ENCODE measurements at places on chromosomes 6 and 20.

DNA sequence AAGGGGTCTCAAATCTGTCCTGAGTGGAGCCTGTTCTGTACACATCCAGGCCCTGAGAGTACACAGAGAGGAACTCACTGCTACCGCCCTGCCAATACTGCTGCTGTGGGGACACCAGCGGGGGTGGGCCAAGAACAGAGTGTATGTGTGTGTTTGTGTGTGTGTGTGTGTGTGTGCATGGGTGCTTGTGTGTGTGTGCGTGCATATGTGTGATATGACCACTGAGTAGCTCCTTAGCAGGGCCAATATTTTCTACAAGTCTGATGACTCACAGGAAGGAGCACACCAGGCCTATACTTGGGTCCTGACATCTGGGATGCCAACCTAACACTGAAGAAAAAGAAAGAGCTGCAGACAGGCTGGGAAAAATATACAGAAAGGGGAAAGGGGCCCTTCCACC, 1.4 kb downstream of the RAET1E start:
- DNase-seq, result no peak

GRCh38 chr6:75762063-75762462, 13.0 kb downstream of the MYO6 start:
- no peak for DNase-seq

DNA sequence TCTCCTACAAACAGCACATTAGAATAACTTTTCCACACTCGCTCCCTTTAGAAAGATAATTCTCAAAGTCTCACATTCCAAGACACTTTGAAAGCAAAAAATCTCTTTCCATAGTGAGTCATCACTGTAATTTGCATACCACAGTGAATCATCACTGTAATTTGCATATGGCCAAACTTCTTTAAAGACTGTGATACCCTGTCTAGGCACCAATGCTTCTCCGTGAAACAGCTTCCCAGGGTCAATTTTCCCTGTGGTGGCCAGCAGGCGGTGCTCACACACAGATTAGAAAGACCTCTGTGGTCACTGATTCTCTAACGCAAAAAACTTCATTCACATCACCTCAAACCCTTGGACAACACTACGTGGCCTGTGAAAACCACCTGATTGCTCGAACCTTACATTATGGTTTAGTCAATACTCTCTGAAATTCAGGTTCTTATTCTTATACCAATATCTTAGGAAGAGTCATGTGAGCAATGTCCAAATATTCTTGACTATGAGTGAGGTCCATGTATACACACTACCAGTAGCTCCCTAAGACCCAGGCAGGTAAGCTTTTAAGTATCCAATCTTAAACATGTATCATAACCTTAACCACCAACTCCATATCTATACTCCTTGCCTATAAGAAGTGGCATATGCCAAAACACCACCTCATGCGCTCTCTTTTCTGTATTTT, 78.5 kb upstream of the PHACTR1 start:
- no peak for DNase-seq

DNA sequence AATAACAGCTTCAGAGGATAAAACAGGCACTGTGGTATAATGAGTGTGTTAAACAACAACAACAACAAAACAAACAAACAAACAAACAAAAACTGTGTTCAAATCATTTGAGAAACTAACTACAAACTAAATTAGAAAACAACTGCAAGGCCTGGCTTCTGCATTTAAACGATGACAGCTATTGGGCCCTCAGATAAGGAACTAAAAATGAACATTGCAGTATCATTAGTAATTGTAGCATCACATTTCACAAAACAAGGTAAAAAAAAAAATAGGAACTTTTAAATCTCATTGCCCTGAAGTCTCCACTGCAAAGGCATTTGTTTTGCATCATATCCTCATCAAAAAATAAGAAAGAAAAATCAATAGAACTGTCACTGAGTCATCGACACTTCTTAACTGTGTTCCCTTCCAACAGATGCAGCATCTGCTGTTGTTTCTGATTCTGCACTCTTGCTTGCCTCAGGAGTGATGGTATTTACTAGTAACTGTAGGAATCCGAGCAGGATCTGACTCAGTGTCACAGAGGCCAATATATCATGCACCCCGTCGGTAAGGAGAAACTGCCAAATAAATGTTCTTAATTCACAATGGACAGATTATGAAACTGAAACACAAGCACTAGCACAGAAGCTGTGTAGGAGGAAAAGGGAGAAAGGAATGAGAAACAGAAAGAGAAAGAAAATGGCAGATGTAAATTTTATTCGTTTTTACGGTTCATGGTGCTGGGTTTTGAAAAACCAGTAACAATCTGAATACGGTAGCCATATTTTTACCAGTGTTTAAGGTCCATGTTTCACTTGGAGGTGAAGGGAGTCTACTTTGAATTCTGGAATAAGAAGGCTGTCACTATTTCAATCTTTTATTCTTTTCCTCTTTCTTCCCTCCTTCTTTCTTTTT, 365.7 kb upstream of the EPHA7 start:
- no peak for DNase-seq

DNA sequence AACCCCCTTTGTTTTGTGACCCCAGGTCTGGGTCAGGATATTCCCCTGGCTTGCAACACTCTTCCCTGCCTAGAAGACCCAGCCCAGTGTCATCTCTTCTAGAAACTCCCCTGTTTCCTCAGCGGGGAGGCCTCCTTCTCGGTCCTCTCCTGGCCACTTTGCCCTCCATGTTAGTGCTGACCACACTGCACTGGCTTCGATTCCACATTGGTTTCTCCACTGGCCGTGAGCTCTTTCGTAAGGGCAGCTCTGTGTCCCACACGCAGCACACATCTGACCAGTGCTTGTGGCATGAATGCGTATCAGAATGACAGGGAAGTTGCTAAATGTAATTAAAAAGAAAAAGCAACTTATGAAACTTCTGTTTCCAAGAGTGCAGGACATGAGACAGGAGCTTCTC, 49.4 kb upstream of the FNDC1 start:
- DNase-seq, result no peak
